ENCODE measurements at places on chromosomes 7 and 10. TPM values are rescaled to one million over a fixed set of nuclear protein-coding genes. Genes with fewer than 3 reads are reported as not detected.

- no peak for DNase-seq
These were observed 256.8 kb downstream of the PLXNA4 start for GRCh38 chr7:132319481-132319880.

Gene ENKUR
- total RNA-seq = 0.77 TPM

Gene FXYD4
- total RNA-seq = not detected

GRCh38 chr7:103630318-103630717 lies 184.3 kb upstream of the SLC26A5 start:
- DNase-seq = no peak

- no peak for DNase-seq
These were observed 65.4 kb upstream of the APBB1IP start for GRCh38 chr10:26372513-26373354.

Gene FFAR4
- 36.3 TPM for total RNA-seq

Gene GPR85
- 0.70 TPM for total RNA-seq

DNA sequence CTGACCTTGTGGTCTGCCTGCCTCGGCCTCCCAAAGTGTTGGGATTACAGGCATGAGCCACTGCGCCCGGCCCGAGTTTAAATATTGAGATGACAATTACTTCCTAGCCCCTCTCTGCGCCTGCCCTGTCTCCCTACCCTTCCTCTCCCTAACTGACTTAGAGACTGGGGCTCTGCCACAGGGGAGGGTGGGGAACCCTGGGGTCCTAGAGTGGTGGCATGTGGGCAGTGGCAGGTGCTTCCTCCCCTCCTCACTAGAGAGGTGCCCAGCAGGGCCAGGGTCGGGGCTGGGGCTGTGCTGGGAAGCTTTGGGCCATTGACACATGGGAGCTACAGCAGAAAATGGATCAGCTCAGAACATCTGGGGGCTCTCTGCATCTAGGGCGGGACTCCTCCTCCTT lies 7.0 kb upstream of the ACHE start:
- DNase-seq = no peak

DNA sequence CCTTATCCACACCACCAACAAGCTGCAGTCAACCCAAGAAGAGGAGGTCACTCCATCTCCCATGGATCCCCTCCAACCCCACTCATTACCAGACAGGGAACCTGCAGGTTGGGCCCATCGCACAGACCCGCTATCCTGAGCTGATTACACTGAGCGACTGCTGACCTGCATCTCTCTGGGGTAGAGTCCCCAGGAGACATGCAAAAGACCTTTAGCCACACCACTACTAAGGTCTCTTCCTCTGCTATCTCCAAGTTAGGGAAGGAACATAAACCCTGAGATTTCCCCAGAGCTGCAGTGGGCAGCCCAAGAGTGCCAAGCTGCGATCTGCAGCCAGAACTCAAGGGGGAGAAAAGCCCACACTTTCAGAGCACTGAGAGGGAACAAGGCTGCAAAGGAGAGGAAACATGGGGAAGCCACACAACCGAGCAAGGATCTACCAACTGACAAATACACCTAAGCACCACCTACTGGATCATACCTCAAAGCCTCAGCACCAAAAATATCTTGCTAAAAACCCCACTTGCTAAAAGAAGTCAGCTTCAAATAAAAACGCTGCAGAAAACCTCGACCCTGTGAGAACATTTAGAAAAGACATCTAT lies 298.2 kb downstream of the SORCS1 start:
- DNase-seq = no peak

Gene IGFBP1
- total RNA-seq = not detected

Gene RPEL1
- 0.13 TPM for total RNA-seq

Gene GJD4
- not detected for total RNA-seq

- no peak for DNase-seq
These were observed 35.8 kb downstream of the NSUN6 start for GRCh38 chr10:18615618-18616017.

Gene SEMA3D
- 5.4 TPM for total RNA-seq

Gene RBP3
- total RNA-seq = not detected

DNA sequence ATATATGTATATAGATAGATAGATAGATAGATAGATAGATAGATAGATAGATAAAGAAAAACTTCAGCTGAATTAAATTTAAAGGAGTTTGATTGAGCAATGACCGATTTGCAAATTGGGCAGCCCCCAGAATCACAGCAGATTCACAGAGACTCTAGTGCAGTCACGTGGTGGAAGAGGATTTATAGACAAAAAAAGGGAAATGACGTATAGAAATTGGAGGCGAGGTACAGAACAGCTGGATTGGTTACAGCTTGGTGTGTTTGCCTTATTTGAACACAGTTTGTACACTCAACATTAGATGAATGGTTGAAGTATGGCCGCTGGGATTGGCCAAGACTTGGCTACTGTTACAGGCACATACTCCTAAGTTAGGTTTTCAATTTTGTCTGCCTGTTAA lies 8.2 kb upstream of the PODXL start:
- DNase-seq = no peak

GRCh38 chr7:129634361-129635034 lies 23.0 kb downstream of the NRF1 start:
- DNase-seq = no peak

- DNase-seq = no peak
These were observed 74.5 kb downstream of the CREB3L2 start for GRCh38 chr7:137927386-137927785.

DNA sequence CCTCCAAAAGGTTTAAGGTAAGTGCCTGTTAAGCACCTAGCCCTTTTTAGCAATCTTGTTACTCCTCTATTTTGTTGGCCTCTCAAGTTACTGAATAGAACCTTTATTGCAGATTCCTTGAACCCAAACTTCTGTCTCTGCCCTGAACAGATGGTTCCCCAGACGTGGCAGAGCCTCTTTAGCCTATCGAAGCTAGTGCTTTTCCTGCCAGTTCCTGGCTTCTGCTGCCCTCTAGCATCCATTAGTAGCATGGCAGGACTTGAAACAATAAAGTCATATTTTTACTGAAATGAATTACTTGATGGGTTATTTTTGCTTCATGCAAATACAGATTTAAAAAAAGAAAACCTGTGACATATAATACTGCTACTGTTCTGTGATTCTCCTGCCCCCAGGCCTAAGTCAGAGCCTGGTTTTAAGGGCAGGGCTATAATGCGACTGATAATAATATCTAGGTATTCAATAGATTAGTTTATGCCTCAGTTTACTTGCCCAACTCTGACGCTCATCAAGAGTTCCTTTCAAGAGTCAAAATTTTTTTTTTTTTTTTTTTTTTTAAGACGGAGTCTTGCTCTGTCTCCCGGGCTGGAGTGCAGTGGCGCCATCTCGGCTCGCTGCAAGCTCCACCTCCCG lies 84.3 kb upstream of the PHF14 start:
- DNase-seq = no peak

Gene ZNF365
- total RNA-seq = not detected

GRCh38 chr10:96306516-96306915 lies 2.3 kb downstream of the DNTT start:
- no peak for DNase-seq

Gene C7orf57
- total RNA-seq = not detected

- no peak for DNase-seq
These were observed 146.9 kb downstream of the TPST1 start for GRCh38 chr7:66352071-66352470.

- DNase-seq = no peak
These were observed 111.4 kb upstream of the GLCCI1 start for GRCh38 chr7:7857143-7857583.

- no peak for DNase-seq
These were observed 683.3 kb downstream of the GRM8 start for GRCh38 chr7:126569402-126569801.

Gene IQCE
- 27.9 TPM for total RNA-seq

DNA sequence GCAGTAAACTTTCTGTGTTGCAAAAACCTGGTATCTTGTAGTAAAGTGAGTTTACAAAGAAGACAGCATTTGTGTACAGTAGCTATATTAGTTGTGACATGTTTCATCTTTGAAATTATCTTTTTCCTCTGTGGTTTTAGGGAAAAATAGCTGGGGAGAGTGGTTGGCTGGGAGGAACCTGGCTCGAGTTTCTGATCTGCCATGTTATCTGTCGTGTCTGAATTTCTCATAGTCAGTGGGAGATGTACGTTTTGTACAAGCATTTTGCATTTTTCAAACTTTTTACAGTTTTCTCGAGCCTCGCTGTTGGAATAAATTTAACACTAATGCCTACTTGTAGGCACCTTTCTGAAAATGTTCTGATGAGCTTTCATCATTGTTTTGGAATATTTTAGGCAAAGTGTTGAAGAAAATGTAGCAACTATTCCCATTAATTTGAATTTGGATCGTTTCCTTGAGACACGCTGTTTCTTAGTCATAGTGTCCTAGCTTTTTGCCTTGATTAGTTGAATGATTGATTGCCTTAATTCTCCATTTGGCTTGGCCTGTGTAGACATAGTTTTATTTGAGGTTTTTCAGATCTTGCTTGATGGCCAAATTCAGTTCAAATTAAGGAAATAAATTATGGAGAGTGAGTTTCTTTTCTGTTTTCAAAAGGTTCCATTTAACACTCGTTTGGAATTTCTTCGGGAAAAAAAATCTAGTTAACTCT lies 65.1 kb downstream of the CAMK1D start:
- no peak for DNase-seq
